Substantia nigra (tissue), 51 donors: ENCODE measurements at places on chromosomes 6 and 20.

GRCh38 chr20:53244711-53245110 lies 272.6 kb downstream of the TSHZ2 start:
- DNase-seq: no peak

DNA sequence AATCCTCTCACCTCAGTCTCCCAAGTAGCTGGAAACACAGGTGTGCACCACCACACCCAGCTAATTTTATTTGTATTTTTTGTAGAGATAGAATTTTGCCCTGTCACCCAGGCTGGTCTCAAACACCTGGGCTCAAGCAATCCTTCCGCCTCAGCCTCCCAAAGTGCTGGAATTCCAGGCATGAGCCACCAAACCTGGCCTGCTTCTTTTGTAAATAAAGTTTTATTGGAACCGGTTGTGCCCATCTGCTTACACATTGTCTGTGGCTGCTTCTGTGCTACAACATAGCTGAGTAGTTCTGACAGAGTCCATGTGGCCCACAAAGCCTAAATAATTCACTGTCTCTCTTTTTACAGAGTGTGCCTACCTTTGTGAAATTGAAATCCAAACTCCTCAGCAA lies 109.7 kb upstream of the NRSN1 start:
- no peak for DNase-seq

GRCh38 chr6:109738255-109738654 lies 47.2 kb downstream of the FIG4 start:
- DNase-seq: no peak

- no peak for DNase-seq
These were observed 251.2 kb upstream of the SASH1 start for GRCh38 chr6:148091394-148091793.

- no peak for DNase-seq
These were observed 233.8 kb downstream of the CLIC5 start for GRCh38 chr6:45781890-45782289.

- DNase-seq: no peak
These were observed 11.2 kb upstream of the ZNFX1 start for GRCh38 chr20:49288784-49289696.

DNA sequence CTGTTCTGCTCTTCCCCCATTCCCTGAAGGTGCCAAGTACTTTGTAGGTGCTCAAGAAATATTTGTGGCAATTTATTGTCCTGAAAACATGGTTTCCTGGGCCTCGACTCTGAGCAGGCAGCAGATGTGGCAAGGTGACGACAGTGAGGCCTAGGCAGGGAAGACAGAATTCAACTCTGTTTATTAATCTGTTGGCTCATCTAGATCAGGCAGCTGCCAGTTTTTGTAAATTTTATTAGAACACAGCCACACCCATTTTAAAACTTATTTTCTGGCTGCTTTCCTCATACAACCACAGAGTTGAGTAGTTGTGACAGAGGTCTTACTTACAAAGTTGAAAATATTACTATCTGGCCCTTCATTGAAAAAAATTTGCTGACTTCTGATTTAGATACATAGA lies 24.5 kb downstream of the MAPK14 start:
- DNase-seq: no peak

GRCh38 chr6:108501559-108501958 lies 59.2 kb upstream of the FOXO3 start:
- no peak for DNase-seq

DNA sequence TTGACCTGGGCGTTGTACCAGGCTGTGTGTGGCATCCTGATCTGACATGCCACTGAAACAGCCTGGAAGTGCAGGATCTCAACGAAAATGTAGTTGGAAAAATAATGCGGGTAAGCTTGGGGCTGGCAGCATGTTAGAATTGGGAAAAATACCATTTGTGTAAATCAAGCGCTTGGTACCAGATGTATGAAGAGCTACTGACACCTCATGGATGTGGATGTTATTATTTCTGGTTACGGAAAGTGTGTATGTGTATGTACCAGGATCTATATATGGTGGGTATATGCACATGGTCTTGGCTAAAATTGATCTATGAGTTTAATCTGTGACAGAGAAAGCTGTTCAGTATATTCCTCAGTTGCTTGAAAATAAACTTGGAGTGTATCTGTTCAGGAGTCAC lies 22.7 kb downstream of the HIVEP1 start:
- no peak for DNase-seq

- DNase-seq: no peak
These were observed 46.1 kb downstream of the FKBP5 start for GRCh38 chr6:35642471-35643161.

DNA sequence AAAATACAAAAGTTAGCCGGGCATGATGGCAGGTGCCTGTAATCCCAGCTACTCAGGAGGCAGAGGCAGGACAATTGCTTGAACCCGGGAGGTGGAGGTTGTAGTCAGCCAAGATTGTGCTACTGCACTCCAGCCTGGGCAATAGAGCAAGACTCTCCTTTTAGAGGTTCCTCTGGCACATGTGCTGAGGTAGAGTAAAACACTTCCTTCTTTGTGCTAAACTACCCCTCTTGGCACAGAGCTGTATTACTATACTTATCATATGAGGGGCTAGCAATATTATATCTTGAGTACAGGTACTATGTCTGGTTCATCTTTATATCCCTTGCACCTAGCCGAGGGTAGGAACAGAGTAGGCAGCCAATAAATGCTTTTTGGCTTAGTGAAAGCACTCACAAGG lies 40.2 kb upstream of the SAMHD1 start:
- no peak for DNase-seq

GRCh38 chr20:25553819-25554296 lies 31.5 kb downstream of the NINL start:
- no peak for DNase-seq

DNA sequence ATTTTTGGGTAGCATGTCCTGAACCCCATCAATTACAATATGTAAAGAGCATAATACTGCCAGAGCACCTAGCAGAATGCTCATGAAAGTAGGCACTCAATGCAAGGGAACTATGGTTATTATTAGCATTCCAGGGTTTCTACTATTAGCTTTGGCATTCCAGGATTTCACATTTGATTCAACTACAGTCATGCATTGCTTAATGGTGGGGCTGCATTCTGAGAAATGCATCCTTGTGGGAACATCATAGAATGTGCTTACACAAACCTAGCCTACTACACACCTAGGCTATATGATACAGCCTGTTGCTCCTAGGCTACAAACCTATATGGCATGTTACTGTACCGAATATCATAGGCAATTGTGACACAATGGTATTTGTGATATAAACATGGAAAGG lies 247.8 kb downstream of the CD83 start:
- no peak for DNase-seq

DNA sequence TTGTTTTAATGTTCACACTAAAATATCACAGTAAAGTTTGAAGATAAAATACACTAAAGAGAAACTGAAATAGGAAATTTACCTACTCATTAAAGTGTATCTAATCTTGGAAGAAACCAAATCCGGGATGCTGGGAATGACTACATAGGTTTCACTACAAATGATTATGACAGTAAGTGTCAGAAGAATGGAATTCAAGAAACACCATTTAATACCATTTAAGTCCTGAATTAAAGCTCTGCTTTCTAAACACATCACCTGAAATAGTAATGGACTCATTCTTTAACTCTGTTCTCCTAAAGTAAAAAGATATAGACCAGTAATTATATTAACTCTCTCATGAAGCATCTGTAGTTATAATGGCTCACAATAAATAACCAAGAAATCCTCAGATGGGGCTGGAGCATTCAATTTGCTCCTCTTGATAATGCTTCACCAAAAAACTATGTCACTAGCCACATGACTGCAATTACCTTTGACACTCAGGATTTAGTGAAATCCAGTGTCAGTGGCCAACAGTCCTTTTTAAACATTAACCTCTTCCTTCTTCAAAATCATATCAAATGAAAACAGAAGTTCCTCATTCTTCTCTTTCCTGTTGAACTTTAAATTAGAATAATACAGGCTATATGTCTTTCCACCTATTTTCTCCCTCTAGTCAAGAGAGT lies 41.4 kb downstream of the MAP7 start:
- DNase-seq: no peak

GRCh38 chr6:95417856-95418255 lies 159.5 kb upstream of the MANEA start:
- no peak for DNase-seq

DNA sequence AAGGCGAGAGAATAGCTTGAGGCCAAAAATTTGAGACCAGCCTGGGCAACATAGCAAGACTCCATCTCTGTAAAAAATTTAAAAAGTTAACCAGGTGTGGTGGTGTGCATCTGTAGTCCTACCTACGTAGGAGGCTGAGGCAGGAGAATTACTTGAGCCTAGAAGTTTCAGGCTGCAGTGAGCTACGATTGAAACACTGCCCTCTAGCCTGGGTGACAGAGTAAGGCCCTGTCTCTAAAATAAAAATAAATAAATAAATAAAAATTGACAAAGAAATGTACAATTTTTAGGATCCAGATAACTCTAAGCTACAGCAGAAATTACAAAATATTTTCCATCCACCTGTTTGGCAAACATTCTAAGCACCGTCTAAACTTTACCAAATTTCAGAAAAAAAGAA lies 941.0 kb upstream of the ADGRB3 start:
- no peak for DNase-seq

DNA sequence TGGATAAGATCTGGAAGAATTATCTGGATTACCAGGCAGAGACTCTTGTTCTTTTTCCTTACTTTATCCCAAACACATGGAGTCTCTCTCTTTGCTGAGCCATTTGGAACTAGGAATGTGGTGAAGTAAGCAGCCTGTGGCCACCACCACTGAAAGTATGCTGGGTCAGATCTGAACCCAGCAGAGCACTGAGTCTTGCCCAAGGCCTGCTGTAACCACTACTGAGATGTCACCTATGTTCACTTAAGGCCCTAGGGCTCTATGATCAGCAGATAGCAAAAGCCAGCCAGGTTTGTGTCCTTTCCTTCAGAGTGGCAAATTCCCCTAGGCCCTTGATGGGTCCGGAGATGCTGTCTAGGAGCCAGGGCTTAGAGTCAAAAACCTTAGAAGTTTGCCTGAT lies 103.3 kb upstream of the PLN start:
- no peak for DNase-seq

DNA sequence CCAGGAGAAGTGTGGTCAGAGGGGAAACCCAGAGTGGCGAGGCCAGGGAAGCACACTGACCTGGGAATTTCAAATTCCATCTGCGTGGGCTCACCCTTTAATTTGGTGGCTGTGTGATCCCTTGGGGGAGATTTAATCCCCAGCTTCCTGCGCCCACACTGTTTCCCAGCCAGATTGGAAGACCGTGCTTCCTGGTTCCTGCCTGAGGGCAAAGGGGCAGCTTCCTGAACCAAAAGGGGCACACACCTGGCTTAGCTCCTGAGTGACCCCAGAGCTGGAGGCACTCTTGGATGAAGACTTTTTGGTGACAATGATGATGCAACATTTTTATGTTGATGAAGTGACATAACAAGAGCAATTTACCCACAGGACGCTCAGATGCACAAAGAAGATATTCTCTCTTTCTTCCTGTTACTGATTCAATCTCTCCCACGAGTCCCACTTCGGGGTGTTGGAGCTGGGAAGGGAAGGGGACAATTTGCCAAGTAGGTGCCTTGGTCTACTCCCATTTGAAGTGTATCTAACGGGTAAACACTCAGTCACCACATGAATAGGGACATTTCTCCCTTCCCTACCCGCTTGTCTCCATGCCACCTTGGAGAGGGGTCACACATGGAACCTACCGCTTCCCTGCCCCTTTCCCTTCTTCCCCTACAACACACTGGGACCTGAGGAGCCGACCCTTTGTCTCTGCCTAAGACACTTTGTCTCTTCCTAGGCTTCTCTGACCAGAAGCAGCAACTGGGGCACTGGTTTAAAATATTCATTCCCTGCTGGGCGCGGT lies 28.6 kb upstream of the CDKN1A start:
- DNase-seq: no peak

DNA sequence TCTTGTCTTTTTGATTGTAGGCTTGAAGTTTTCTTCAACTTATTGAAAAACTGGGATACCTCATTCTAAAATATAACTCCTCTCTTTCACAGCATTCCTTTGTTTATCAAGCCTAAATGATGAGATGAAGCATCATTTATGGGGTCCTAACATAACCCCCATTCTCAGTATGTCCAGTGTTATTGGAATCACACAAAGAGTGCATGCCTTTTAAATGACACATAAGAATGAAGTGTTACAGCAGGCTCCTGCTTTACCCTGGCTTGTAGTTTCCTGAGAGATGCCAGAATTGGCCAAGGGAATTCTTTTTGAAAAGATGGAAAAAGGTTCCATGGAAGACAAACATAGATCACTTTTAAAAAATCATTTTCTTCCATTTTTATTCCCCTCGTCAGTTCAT lies 502.4 kb downstream of the BCKDHB start:
- no peak for DNase-seq

GRCh38 chr20:41058674-41059635 lies 30.3 kb downstream of the TOP1 start:
- DNase-seq: no peak

- no peak for DNase-seq
These were observed 31.9 kb downstream of the SHLD1 start for GRCh38 chr20:5781798-5782750.

DNA sequence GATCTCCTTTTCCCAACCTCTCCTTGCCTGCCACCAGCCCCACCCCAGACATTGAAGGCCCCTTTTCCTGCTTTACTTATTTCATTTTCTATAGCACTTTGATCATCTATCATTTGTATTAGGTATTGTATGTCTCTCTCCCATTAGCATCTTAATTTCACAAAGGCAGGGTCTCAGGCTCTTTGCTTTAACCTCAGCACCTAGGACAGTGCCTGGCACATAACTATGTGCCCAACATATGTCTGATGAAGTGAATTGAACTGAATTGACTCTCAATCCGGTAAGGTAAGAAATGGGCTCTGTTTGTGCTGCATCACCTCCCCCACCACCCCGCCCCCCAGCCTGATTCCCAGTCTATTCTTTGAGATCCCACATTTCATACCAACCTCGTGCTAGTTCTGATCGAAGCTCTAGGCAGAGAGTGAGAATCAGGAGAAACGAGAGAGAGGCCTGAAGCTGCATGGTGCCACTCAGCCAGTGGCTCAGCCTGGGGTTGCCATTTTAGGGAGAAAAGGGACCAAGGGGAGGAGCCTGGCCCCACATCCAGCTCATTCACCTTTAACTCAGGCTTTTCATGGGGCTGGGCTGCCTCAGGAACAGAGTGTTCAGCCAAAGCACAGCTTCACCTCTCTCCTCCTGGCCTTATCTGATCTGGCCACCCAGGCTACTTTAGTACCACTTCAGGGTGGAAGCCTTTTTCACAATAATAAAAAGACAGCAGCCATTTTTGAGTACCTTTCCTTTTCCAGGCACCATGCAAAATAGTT lies at the start of gene SPINT3:
TSS of gene SPINT3 (minus strand) at position 476 of the 767 bp plus-strand sequence. CDS start at position 462, 14 bp downstream.
- DNase-seq: no peak

- DNase-seq: no peak
These were observed 102.6 kb downstream of the PERP start for GRCh38 chr6:138004430-138005287.
